T-helper 1 cell (primary cell): ENCODE measurements at places on chromosomes 6 and 20.

DNA sequence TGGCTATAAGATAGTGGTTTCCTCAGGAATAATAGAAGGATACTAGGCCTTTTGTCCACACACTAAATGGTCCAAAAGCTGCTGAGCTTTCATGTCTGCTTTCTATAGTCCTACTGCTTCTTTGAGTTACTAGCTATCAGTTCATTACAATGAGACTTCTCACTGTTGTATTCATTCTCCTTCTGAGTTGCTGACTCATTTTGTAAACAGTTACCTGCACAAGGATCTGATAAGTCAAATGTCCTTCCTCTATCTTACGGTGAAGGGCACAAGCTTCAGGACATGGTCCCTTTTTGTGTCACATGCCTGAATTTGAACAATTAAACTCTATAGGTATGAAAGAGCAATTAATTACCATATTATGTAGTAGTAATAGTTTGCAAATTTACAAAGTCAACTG is 90.5 kb downstream of the MAN1A1 start:
- DNase-seq: no peak

DNA sequence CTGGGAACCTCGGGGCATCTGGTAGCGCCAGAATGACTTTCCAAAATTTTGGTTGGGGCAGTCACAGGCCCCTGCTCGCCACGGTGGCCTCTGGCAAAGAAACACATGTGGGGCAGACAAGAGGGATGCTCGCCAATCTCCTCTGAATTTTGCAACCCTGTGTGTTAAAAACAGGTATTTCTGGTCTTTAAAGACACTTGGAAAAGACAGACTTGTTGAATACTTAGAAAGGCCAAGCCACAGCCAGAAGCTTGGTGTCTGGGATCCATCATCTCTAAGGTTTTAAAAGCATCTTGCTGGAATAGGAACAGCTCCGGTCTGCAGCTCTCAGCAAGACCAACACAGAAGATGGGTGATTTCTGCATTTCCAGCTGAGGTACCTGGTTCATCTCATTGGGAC is 31.2 kb downstream of the HLA-E start:
- no peak for DNase-seq

DNA sequence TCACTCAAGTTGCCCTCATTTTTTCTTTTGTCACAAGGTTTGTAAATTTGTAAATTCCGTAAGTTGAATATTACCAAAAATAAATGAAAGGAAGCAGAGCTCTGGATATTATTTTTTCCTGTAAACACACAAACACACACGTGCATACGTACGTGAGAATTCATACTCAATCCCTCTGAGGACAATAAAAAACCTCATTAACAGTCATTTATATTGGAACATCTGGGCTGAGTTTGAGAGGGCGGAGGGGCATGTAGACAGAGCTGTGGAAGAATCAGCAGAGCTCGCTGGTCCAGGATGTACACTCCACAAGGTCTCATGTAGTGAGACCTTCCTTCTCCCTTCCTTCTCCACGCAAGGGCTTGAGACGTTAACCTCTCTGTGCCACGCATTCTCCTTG is 24.2 kb upstream of the DOK5 start:
- no peak for DNase-seq

- DNase-seq: no peak
Observed at GRCh38 chr6:149149653-149150052, 167.9 kb upstream of the TAB2 start.

DNA sequence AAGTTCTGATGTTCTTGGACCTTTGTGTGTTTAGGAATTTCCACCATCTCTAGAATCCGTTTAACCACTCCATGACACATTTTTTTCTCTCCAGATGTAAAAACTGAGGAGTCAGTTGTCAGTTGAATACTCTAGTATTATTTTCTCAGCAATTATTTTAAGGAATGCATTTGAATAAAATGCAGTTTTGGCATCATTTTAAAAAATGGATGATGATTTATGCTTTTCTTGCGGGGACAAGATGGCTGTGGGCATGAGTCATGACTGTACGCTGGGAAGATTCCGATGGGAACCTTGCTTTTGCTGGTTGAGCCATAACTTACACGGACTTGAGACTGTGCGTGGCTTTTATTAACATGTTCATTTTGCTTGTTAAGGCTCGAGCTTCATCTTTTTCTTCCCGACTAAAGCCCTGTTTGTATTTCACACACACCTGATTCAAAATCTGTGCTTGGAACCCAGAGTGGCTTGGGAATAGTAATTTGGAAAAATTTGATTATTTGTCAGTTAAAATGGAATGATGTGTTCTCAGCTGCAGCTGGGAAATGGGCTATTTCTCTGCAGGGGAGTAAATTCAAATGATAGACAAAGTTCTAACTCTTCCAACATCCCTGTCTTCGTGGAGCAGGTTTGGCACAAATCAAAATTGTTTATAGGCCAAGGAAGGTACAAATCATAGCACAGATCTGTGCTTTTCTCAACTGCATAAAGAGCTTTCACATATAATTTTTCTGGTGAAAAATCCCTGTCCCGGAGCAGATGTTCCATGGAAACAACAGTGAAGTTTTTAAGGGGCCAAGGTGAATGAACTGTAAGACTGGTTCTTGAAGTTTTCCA is 470.5 kb upstream of the JAG1 start:
- DNase-seq: no peak

DNA sequence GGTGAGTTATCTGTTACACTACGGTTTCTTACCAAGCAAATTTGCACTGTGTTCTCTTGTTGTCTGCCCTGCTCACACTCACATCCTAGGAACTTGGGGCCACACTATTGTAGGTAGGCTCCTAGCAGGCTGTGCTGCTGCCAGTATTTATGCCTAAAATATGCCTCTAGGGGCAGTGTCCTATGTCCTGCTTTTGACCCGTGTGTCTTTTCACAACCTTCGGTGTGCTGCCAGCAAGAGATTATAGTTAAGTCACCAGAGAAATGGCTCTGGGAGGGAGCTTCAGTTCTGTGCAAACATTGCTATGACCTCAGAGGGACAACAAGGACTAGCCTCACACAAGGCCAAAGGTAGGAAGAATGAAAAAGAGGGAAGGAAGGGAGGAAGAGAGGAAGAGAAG is 8.9 kb upstream of the TAAR5 start:
- DNase-seq: no peak

GRCh38 chr20:49948809-49949507 is 12.8 kb downstream of the RNF114 start:
- no peak for DNase-seq

- DNase-seq: no peak
Observed at GRCh38 chr6:15395087-15395486, 149.2 kb downstream of the JARID2 start.

- DNase-seq: no peak
Observed at GRCh38 chr6:143408787-143409162, 41.7 kb downstream of the ADAT2 start.

- no peak for DNase-seq
Observed at GRCh38 chr6:38367231-38367630, 272.5 kb downstream of the BTBD9 start.

GRCh38 chr6:80886475-80886874 is 780.0 kb downstream of the BCKDHB start:
- no peak for DNase-seq

DNA sequence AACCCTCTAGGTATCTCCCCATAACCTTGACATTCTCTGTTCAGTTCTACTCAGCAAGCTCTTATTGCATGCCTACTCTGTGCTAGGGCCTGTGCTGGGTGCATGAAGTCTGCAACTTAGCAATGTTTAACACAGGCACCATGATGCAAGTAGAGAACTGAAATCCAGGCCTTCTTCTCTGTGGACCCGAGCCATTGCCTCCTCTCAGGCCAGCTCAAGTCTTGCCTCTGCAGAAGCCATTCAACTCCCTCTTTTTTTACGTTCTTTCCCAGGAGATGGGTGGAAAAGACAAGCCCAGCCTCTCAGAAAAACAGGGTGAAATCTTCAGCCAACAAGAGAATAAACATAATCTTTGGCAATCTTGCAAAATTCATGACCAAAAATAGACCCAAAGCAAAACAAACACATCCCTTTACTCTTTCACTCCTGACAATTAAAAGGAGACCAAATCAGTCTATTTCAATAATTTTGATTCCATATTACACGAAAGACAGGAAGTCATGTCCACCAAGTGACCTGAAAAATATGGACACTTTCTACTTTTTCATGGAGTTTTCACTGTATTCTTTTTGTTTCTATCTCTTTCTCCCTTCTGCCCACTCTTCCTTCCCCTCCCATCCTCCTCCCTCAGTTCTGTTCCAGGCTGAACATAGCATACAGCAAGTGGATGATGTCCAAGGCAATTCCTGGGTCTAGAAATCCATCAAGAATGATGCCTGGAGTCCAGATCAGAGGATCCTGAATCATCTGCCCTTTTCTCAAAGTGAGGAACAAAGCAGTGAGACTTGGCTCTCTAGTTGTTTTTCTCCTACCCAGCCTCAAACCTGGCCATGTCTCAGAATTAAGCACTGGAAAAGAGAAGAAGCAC is 45.4 kb upstream of the MOCS1 start:
- DNase-seq: no peak

DNA sequence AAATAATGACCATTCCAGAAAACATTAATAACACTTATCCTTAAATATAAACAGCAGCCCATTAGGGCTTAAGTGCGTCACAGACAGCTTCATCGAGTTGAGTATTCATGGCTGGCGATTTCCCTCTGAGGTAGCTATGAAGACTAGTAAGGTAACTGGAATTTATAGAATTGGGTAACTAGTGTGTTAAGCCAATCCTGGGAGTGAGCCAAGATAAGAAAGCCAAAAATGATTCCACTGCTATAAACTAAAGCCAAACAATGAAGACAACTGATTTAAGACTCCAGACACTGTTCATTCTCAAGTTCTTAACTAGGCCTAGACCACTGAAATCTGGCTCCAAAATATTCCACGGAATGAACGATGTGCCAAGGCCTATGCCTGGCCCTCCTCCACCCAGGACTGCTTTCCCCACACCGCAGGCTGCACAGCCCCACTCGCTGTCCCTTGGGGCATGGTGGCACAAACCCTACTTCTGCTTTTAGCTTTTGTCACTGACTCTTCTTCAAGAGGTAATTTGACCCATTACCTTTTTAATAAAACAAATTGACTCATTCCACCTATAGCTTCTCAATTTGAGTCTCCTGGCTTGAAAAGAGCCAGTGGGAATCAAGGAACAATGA is 66.0 kb downstream of the BLOC1S5 start:
- no peak for DNase-seq

DNA sequence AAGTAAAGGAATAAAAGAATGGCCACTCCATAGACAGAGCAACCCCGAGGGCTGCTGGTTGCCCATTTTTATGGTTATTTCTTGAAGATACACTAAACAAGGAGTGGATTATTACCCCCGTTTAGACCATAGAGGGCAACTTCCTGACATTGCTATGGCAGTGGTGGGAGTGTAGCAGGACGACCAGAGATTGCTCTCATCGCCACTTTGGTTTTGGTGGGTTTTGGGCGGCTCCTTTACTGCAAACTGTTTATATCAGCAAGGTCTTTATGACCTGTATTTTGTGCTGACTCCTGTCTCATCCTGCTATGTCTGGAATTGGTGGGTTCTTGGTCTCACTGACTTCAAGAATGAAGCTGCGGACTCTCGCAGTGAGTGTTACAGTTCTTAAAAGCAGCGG is 78.7 kb downstream of the C6orf52 start:
- DNase-seq: no peak

DNA sequence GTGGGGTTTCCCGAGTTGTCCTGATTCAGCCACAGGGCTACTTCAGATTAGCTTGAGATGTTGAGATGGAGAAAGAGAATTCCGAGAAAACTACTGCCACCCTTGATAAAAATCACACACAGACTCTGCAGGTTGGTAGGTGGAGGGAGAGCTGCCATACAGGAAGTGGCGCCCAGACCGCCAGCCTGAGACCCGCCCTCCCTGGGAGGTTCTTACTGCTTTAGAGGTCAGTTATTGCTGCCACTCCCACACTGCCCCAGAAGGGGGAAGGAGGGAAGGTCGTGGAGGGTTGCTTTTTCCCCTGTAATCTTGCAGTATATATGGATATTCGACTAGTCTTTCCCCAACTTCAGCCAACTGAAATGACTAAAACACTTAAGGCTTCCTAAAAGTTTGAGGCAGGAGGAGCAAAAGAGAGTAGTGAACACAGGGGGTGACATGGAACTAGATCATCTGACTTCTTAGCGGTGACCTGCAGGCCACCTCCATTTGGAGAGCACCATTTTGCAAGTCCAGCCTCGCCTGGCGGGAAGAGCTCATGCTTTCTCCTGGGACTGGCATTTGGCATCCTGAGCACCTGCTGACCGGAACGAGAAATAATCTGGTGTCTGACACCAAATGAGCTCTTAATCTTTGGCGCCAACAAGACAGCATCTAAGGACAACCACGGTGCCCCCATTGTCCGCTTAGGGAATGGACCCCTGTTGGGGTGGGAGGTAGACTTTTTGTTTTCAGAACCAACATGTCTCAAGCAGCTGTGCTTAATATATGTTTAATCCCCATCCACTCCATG is 35.7 kb upstream of the SLC22A1 start:
- no peak for DNase-seq

DNA sequence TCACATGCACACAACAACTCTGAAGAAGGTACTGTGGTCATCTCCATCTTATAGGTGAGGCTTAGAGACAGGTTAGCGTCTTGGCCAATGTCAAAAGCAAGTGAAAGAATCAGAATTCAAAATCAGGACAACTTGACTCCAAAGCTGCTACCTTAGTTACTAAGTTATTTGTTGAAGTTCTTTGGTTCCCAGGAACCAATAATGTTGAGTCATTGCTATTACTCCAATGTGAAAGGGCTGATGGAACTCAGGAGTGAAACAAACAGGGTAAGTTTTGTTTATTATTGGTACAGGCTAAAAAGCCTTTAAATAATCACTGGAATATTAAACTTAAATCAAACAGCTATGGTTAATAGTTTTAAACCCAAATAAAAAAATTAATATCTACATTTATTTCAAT is 111.1 kb downstream of the PDSS2 start:
- no peak for DNase-seq

DNA sequence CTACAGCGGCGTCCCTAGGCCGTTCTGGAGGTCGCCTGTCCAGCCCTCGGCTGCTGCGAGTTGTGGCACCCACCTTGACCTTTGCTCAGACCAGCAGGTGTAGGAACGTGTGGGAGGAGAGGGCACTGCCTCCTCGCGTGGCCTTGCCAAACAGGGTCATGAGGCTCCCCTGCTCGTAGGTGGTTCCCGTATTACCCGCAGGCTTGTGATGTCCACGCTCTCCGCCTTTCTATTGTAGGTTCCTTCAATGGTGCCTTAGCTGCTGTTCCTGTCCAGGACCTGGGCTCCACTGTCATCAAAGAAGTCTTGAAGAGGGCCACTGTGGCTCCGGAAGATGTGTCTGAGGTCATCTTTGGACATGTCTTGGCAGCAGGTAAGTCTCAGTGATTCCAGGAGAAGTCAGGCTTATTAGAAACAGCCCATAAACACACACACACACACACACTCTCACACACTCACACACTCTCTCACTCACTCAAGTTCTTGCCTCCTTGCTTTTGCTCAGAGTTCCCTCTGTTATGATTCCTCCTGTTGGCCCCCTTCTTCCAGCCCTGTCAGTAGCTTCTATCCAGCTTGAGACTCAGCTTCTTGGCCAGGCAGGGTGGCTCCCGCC is 942 bp downstream of the ACAT2 start:
- peak; percentile 27 for DNase-seq
